ENCODE measurements at places on chromosomes 4 and X.

DNA sequence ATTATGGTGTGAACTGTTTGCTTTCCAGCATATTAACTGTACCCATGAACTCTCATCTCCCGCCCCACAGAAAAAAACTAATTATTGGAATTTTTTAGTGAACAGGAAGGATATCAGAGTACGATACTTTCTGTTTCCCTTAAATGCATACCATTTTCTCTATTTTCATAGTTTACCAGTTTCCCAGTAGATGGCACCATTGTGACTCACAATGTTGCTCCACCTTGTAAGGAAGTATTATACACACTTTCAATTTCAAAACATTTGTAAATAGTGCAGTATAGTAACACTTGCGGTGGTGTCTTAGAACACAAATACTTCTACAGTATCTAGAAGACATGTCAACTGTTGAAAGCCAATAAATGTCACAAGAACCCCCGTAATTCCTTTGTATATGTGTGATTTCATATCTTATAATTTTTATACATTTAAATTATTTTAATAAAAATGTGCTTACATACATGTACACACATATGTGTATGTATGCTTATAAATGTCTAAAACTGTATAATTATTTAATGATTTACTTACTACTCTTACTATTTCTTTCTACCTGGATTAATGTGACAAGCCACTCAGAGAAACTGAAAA lies 167.3 kb downstream of the SLIT2 start:
- no peak for DNase-seq

GRCh38 chr4:72919464-72919863 lies 150.1 kb downstream of the COX18 start:
- DNase-seq: no peak

- no peak for DNase-seq
These were observed 113.3 kb downstream of the AFAP1 start for GRCh38 chr4:7826176-7826908.

DNA sequence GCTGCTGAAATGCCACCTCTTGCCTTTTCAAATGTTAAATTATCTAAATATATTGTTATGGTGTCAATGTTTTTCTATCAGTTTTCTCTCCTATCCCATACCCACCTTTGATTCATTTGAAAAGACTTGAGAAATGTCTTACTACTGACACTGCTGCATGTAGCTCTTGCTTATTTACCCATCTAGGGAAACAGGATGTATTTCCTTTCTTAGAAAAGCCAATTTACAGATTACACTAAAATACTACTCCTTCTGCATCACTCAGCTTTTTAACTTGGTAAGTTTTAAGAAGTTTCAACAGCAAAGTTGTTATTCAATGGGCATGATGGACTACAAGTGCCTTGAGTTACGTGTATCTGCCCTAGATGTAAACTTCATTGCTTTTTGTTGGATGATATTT lies 13.2 kb upstream of the KCNE5 start:
- DNase-seq: no peak

DNA sequence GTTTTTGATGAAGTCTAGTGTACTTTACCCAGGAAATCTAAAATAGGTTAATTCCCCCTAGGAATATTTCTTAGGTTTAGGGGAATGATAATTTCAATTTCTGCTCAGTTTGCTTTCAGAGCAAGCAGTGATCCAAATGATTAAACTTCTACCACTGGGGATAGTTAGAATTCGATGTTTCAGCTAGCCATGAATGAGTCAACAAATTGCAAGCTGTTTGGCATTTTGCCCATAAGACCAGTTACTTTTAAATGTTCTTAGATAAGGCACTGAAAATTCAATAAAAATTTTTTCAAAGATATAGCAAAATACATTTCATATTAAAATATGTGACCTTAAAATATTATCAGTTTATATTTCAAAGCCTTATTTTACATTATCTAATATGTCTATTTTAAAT lies 993.6 kb downstream of the ARAP2 start:
- DNase-seq: no peak

GRCh38 chrX:107154787-107155620 lies 36.4 kb upstream of the RBM41 start:
- peak; percentile 2 for DNase-seq

GRCh38 chrX:120740072-120740471 lies 110.2 kb upstream of the C1GALT1C1 start:
- DNase-seq: no peak

- no peak for DNase-seq
These were observed 17.1 kb upstream of the TLR1 start for GRCh38 chr4:38821739-38822138.

- DNase-seq: no peak
These were observed 6.3 kb upstream of the ARHGEF38 start for GRCh38 chr4:105546086-105546485.

DNA sequence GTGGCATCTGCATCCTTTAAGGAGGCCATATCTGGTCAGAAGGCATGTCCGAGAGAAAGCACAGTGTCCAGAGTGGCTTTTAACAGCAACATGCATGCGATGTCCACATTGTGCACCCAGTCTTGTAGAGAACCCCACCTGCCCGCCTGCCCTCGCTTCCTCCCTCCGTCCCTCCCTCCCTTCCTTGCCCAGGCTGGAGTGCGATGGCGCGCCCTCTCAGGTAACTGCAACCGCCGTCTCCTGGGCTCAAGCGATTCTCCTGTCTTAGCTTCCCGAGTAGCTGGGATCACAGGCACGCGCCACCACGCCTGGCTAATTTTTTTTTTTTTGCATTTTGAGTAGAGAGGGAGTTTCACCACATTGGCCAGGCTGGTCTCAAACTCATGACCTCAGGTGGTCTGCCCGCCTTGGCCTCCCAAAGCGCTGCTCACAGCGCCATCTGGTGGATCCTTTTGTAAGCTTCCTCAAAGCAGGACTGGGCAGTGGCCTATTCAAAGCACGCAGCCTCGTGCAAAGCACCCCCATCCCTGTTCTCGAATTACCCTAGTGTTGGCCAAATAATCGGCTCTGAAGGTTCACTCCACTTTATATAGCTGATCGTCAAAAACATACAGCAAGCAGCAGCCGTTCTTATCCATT lies 15.0 kb downstream of the BRCC3 start:
- no peak for DNase-seq

GRCh38 chr4:5928274-5928673 lies 35.4 kb upstream of the CRMP1 start:
- DNase-seq: no peak

GRCh38 chr4:6229095-6229494 lies 28.7 kb upstream of the JAKMIP1 start:
- no peak for DNase-seq

DNA sequence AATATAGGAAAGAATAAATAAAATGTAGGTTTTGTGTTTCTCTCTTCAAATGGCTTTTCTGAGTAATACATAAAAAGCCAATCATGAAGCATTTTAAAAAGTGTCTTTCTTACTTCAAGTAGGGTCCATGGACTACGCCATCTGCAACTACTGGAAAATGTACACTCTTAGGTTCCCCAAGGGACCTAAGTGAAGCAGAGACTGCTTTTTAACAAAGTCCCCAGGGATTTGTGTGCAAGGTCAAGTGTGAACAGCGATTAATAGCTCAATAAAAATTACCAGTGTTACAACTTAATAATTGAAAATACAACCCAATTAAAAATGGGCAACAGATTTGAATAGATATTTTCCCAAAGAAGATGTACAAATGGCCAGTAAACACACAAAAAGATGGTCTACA lies 84.9 kb downstream of the ARHGAP6 start:
- DNase-seq: no peak

DNA sequence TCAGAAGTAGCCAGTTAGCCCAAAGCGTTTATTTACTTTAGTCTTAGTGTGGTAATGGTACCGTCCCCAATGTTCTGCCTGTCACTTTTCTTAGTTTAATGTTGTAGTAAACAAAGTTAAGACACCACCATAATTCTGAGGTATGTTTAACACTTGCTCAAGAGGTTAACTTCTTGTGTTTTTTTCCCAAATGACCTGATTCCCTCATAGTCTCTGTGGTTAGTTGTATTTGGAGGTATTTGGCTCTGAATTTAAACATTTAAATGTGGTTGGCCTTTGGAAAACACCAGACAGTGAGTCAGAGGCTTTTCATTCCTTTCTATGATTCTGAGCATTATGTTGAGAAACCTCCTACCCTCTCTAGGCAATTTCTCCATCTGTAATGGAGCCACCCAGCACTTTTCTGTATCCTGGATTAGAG lies 47.9 kb downstream of the CXCL1 start:
- DNase-seq: no peak

- DNase-seq: no peak
These were observed 77.8 kb upstream of the NFKB1 start for GRCh38 chr4:102423375-102423774.

- no peak for DNase-seq
These were observed 1039.9 kb downstream of the GLUD2 start for GRCh38 chrX:122087341-122087740.

DNA sequence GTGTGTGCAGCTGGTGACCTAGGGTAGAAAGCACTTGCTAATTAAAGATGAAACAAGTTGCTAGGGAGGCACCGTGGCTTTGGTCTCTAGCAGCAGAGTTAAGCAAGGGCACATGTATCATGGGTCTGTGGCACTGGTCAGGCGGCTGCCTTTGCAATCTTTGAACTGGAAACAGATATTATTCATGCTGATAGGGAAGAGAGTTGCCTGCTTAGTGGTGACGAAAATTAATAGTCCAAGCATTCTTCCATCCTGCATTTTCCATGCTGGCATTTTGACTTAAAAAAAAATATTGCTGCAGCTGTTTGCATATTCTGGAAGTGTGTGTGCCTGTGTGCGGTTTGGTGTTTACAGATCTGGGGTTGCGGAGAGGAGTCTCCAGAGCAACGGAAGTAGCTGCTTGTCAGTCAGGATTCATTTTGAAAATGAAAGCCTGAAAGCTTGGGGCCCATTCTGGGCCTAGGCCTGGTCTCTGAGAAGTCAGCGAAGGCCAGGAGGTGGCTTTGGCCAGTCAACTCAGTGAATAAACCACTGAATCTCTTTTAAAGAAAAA lies 2.3 kb upstream of the SOWAHD start:
- peak; percentile 45 for DNase-seq

- no peak for DNase-seq
These were observed 44.8 kb downstream of the HMGB2 start for GRCh38 chr4:173289353-173289727.

DNA sequence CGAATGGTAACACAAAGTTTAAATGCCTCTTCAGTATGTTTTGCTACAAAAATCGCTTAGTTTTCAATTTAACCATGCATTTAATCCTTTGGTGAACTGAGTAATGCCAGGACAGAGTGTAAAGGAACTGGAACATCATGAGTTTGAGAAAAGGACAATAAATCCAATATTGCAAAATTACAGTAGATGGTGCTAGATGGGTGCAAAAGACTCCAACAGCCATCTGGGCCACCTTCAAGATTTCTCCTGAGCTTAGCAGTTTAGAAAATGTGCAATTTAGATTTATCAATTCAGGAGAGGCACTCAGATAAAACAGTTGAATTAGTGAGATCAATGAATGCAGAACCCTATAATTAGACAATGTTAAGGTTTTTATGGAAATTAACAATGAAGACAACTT lies 33.2 kb upstream of the MID1IP1 start:
- no peak for DNase-seq

- no peak for DNase-seq
These were observed 40.4 kb upstream of the HMX1 start for GRCh38 chr4:8912089-8912455.

DNA sequence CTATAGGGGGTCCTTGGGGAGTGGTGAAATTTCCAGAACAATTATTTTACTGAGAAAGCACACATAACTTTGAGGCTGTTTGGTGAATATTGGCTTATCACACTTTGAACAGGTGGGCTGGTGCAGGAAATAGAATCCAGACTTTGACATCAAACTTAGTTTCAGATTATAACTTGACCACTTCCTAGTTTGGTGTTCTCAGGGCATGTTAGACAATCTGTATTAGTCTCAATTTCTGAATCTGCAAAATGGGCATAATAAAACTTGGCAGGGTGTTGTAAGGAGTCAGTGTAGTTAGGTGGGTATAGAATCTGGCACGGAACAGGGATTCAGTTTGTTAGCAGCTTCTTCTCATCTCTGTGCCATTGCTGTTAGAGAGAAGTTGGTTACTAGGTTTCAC lies 43.3 kb upstream of the MBNL3 start:
- DNase-seq: no peak

DNA sequence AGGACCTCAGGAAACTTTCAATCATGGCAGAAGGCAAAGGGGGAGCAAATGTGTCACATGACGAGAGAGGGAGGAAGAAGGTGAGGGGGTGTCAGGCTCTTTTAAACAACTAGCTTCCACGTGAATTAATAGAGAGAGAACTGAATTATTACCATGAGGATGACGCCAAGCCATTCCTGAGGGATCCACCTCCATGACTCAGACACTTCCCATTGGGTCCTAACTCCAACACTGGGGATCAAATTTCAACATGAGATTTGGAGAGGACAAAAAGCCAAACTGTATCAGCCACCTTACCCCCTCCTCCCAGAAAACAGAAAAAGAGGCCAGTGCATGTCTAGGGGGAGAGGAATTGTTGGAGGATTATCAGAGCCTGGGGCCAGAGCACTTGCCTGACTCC lies 40.4 kb upstream of the LAS1L start:
- no peak for DNase-seq

GRCh38 chrX:144732588-144732987 lies 514.7 kb upstream of the SPANXN1 start:
- no peak for DNase-seq

GRCh38 chr4:143357161-143357845 lies 20.6 kb downstream of the GAB1 start:
- no peak for DNase-seq

GRCh38 chr4:168737806-168738172 lies 240.9 kb downstream of the PALLD start:
- DNase-seq: no peak

- DNase-seq: no peak
These were observed 155.5 kb downstream of the PDGFRA start for GRCh38 chr4:54384563-54384962.

DNA sequence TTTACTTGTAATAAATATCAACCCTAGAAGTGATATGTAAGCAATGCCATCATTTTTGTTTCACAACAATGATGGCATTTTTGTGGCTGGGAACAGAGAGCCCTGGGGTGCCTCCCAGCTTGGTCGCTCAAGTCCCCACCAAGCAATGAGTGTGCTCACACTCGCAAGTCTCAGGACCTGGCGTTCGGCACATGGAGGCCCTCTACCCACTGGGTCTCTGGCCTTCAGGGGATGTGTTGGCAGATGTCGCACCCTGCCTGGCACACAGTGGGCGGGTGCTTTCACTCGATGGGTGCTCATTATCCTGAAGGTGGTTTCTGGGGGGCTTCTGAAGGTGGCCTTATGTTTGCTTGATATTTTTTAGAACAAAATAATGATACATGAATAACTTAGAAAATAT lies 74.7 kb upstream of the STS start:
- DNase-seq: no peak

DNA sequence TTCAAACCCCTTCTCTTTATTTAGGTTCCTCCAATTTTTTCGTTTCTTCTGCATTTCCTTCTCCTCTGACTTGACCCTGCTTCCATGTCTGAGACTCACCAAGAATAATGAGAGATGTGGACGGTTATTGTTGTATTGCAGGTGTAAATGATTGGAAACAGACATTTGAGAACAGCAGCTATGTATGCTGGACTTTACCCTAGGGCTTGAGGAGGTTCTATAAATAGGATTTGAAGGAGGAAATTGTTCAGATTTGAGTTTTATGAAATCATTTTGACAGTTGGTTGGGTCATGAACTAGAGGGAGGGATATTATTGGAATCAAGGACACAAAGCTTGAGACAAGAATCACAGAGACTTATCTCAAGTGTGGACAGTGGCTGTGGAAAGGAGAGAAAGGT lies 614.6 kb upstream of the CPEB2 start:
- DNase-seq: no peak

- no peak for DNase-seq
These were observed 908.9 kb upstream of the LCORL start for GRCh38 chr4:18930487-18930886.
